ENCODE measurements at places on chromosomes 6 and 20. TPM values are rescaled to one million over a fixed set of nuclear protein-coding genes. Genes with fewer than 3 reads are reported as not detected.

The PLA2G7 gene
- total RNA-seq: not detected

DNA sequence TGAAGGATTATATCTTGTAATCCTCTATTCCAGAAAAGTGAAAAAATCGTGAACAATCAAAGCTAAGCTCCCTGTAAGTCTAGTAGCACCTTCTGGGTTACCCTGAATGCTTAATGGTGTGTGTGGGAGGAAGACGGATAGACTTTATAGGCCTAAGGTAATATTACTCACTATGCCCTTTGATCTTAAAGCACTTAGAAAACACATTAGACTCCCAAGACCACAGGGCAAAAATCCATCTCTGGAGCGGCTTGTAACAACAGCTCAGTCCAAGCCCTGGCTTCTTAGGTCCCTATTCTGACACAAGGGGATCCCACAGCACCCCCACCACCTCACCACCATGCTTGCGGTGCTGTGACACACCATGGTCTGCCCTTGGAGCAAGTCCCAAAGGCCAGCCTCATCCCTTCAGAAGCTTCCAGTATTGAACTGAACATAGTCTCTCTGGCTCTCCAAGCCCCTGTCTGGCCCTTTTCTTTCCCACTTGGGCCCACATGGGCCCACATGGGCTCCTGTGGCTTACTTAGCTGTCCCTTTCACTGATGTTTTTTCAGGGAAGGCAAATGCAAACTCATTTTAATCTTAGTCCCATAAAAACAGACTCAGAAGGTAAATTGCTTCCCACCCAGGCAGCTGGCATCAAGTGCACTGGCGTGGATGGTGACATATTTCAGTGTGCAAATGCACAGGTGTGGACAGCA, 28.3 kb downstream of the C6orf132 start:
- no peaks in the 10 kb centered on the region for H3K4me1 ChIP-seq
- H3K27me3 ChIP-seq: no peaks in the 10 kb centered on the region
- H3K27ac ChIP-seq: no peak overlapping the region
- no peaks in the 10 kb centered on the region for H3K36me3 ChIP-seq
- no peak overlapping the region for H3K4me3 ChIP-seq

DNA sequence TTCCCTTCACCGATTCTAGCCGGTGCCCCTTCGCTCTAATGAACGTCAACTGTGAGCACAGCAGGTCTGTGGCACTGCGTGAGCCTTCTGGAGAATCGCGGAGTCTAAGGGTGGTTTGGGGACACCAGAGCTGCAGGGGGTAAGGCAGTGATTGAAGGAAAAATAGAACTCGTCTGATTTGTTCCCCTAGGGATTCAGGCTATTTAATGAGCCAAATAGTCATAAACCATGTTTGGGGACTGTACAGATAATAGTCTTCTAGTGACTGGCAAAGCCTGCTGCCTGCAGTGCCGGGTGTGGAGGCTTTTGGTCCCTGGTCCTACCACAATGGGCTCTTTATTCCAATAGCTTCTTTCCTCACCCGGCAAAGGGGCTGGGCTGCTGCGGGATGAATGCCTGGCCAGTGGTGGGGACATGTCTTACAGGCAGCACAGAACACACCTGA, 11.1 kb upstream of the NTSR1 start:
- H3K4me3 ChIP-seq: no peak overlapping the region
- no peak for DNase-seq
- H3K4me1 ChIP-seq: no peaks in the 10 kb centered on the region
- H3K27ac ChIP-seq: no peak overlapping the region

DNA sequence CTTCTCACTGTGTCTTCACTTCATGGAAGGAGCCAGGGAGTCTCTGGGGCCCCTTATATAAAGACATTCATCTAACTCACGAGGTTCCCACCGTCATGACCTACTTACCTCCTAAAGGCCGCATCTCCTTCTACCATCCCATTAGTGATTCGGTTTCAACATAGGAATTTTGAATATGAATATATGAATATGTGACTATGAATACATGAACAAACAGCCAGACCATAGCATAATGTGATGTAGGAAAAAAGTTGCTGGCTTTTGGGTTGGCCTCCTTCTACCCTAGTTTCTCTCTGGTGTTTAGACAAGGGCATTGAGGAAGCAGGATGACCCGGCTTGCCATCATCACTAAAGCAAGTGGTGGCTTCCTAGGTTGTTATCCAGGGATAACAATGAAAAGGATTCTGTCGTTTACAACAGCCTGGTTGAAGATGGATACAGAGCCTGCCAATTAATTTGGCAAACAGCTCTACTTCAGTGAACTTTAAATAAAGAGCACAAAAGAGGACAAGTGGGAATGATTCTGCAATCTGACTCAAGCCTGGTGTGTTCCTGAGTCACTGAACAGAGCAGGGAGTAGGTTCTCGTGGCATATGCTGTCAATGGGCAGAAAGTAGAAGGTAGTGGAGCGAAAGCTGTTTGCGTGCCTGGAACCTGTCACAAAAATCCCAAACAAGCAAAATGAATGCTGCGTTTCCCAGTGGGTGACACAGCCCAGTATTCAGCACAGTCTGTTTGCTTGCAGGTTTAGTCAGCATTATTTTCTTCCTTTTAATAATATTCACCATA, 44.0 kb upstream of the DOK5 start:
- DNase-seq: no peak
- no peak overlapping the region for H3K4me3 ChIP-seq
- no peak overlapping the region for H3K27ac ChIP-seq
- H3K4me1 ChIP-seq: no peaks in the 10 kb centered on the region

DNA sequence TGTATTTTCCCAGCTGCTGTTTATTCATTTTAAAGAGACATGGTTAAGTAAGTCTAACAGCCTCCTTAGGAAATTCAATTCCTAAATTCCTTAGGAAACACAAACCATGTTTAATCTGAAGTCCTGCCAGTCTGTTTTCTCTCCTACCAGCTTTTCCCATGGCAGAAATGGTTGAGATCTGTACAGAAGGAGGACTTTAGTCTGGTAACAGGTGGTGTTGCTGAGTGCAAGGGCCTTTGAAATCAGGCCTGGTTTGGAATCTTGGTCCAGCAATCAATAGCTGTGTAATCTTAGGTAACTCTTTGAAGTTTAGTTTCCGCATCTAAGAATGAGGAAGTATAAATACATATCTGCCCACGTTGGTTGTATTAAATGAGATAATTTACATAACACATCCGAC, 232.5 kb downstream of the LAMA2 start:
- no peak overlapping the region for H3K4me3 ChIP-seq
- no peak overlapping the region for H3K27ac ChIP-seq
- H3K27me3 ChIP-seq: no peaks in the 10 kb centered on the region
- H3K36me3 ChIP-seq: no peaks in the 10 kb centered on the region

DNA sequence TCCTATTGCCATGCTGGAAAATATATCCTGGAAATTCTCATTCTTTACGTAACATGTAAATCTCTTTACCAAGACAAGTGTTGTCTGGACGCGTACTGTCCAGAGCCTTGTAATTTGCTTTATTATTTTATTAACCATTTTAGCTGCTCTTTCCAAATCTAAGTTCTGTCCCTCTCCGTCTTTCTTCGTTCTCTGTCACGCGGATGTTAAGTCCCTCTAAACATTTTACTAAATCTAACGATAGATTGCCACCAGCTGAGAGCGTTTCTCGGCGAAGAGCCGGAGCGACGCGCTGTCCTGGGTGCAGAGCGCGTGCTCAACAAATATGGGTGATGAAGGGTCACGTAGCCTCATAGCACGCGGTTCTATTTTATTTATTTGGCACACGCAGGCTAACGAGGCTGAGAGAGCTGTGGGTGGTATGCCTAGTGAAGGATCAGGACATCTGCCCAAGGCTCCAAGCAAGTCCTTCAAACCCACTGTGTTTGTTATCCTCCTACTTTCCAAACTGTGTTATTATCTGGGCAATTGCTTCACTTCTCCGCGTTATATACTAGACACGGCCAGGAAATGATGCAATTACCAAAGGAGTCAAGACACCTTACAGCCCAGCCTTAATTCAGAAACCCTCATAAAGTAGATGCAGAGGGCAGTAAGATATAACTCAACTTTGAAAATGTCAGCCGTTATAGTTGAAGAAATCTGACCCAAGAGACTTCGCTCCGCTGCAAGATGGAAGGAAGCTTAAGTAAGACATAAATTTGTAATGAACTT, 10.0 kb upstream of the NCOA7 start:
- H3K36me3 ChIP-seq: no peaks in the 10 kb centered on the region
- DNase-seq: peak; percentile 81
- H3K4me1 ChIP-seq: peaks cover 4% of the 10 kb centered on the region
- H3K27me3 ChIP-seq: no peaks in the 10 kb centered on the region
- peak overlapping the region; percentile 91 for H3K27ac ChIP-seq

DNA sequence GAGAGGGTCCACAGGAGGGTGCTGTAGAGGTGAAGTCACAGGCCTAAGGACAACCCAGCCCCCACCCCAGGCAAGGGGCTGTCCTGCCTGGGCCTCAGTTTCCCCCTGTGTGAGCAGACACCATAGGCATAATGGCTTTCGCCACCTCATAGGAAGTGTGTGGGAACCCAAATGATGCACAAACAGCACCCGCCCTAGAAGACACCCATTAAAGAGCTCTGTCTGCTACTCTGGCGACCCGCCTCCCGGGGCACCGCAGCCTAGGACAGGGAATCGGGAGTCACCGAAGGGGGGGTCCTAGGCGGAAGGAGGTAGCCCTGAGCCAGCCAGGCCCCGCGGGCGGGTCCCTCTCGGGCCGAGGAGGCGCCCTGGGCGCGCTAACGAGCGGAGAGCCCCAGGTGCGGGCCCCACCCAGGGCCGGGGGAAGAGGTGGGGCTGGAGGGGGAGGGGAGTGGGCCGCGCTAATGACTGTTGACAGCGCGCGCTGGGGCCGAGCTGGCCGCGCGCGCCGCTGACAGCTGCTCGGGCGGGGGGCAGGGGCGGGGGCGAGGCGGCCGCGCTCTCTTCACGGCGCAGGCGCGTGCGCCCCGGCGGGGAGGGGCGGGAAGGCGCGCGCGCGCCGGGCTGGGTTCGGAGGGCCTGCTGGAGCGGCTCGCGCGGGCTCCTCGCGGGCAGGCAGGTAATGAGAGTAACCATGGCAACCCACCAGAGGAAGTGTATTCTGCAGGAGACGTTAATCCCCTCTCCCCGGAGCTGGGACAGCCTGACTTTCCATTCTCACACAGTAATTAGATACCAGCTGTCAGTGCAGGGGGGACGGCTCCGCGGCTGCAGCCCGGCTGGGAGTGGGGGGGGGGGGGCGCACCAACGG, 48.9 kb downstream of the NOL4L start:
- no peaks in the 10 kb centered on the region for H3K36me3 ChIP-seq
- peaks cover 46% of the 10 kb centered on the region for H3K4me1 ChIP-seq
- H3K4me3 ChIP-seq: peak overlapping the region; percentile 61
- H3K27me3 ChIP-seq: no peaks in the 10 kb centered on the region

The IMPG1 gene
- not detected for total RNA-seq

DNA sequence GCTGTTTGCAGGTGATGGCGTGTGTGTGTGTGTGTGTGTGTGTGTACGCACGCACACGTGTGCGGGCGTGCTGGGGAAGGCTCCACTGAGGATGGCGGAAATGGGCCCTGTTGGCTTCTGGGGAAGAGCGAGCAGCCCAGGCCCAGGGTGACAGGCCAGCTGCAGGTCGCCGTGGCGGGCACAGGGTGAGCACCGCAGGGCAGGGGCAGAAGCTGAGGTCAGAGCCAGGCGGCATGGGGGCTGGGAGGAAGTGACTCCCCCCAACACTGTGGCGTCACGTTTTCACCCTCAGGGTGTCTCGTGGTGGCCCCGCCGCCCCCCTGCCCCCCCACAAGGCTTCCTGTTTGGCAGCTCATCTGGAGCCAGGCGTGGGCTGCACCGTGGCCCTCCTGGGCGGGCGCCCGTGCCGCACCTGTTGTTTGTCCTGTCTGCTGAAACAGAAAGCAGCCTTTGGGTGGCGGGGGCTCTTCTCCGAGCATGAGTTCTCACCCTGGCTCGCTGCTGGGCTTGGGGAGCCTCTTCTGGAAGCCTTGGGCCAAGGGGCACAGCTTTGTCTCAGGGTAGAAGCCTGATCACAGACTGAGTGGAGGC, 7.1 kb downstream of the RBM38 start:
- peaks cover 31% of the 10 kb centered on the region for H3K36me3 ChIP-seq
- peak; percentile 83 for DNase-seq
- no peaks in the 10 kb centered on the region for H3K27me3 ChIP-seq

The EPHA7 gene
- total RNA-seq: not detected

GRCh38 chr20:11810311-11811083, 107.2 kb upstream of the BTBD3 start:
- no peak overlapping the region for H3K27ac ChIP-seq
- no peak for DNase-seq
- H3K36me3 ChIP-seq: no peaks in the 10 kb centered on the region

The MTFR2 gene
- 13.6 TPM for total RNA-seq

GRCh38 chr6:111199935-111200334, 112.6 kb downstream of the SLC16A10 start:
- H3K27ac ChIP-seq: no peak overlapping the region
- no peaks in the 10 kb centered on the region for H3K27me3 ChIP-seq
- no peak for DNase-seq
- no peaks in the 10 kb centered on the region for H3K4me1 ChIP-seq

DNA sequence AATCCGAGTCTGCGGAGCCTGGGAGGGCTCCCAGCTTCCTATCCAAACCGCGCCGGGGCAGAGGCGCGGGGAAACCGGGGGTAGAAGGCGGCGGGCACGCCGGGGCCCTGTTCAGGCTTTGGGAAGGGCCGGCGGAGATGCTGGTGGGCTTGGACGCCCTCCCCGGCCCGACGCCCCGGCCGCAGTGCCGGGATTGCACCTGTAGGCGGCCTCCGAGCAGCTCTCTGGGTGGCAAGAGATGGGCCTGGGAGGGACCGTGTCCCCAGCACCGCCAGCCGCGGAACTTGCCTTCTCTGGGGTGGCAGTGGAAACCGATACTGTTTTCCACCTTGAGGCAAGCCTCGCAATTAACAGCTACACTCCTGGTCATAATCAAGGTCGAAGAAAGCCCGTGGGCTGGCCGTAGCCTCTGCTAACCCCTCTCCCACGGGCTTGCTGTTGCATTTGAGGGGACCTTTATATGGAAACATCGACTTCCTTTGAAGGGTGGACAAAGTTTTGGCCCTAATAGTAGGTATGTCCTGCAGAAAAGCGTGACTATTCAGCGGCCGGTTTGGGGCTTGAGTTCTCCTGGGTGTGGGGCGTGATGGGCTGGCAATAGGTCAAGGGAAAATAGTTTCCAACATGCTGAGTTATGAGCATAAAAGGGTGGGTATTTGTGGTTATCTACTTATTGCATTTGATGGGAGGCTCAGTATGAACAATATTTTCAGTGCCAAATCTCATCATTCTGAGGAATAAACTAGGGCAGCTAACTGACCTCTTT, 1.1 kb upstream of the JAG1 start:
- DNase-seq: no peak
- H3K27ac ChIP-seq: peak overlapping the region; percentile 46
- peaks cover 23% of the 10 kb centered on the region for H3K4me1 ChIP-seq
- H3K4me3 ChIP-seq: peak overlapping the region; percentile 81

The FAM209B gene
- total RNA-seq: 0.44 TPM

GRCh38 chr20:61951695-61952533, 113.8 kb downstream of the TAF4 start:
- H3K36me3 ChIP-seq: no peaks in the 10 kb centered on the region
- no peaks in the 10 kb centered on the region for H3K4me1 ChIP-seq
- no peak overlapping the region for H3K27ac ChIP-seq
- H3K27me3 ChIP-seq: no peaks in the 10 kb centered on the region

The SGK2 gene
- not detected for total RNA-seq

Measured in GM12878 (cell line).